HEK293T (cell line): ENCODE measurements at places on chromosomes 5 and 9.
A peak's percentile ranks its signal among the peaks of the same experiment; 100 is the strongest.

DNA sequence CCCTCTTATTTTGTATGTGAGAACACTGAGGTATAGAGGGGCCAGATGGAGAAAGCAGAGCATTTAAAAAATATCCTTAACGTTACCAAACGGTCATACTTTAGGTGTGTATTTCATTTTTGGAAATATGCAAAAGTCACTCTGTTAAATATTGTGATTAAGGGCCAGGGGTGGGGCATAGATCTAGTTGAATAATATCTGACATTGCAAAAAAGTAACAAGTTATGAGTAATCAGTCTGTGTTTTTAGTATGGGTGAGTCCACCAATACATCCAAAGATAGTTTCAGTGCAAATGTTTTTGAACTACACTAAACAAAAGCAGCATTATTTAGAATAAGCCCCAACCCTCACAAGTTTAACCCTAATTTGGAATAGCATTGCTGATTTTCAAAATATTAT is 45.3 kb upstream of the CCDC112 start:
- DNase-seq: no peak

- DNase-seq: no peak
Measured at GRCh38 chr9:15262581-15262980, 44.4 kb downstream of the TTC39B start.

- DNase-seq: no peak
Measured at GRCh38 chr5:162786234-162786633, 651.2 kb upstream of the CCNG1 start.

DNA sequence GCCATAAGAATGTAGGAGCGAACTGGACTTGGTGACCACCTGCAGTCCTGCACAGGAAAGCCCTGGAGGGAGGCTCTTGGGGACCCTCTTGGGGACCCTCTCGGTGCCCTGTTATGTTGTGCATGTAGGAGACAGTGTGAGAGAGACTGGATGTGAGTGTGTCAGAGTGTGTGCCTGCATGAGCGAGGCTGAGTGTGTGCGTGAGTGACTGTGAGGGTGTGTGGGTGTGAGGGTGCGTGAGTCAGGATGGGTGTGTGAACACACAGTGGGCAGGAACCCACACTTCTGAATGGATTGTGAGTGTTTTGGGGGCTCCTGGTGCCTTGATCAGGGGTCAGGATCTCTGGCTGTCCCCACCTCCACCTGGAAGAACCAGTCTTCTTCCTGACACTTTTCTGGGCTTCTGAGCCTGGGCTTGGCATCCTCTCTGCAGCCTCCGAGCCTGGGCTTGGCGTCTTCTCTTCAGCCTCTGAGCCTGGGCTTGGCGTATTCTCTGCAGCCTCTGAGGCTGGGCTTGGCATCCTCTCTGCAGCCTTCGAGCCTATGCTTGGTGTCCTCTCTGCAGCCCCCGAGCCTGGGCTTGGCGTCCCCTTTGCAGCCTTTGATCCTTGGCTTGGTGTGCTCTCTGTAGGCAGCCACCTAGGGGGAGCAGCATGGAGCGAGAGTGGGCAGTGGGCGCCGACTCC is 25.6 kb upstream of the ANKRD33B start:
- DNase-seq: no peak

DNA sequence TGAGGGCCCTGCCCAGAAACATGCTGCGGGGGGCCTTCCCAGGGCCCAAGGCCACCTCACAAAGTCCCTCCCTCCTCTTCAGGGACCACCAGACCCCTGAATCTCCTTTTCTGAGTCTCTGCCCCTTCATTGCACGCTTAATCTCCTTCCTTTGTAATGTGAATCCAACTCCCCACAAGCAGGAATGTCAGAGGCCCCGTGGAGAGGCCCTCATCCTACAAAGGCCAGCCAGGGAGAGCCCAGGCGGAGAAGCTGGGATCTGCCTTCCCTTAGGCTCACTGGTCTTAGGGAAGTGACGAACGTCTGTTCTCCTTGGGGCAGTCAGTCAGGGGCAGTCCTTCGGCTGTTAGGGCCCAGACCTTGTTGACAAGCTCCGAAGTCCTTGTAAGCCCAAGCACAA is 2.3 kb downstream of the SMIM33 start:
- DNase-seq: no peak

DNA sequence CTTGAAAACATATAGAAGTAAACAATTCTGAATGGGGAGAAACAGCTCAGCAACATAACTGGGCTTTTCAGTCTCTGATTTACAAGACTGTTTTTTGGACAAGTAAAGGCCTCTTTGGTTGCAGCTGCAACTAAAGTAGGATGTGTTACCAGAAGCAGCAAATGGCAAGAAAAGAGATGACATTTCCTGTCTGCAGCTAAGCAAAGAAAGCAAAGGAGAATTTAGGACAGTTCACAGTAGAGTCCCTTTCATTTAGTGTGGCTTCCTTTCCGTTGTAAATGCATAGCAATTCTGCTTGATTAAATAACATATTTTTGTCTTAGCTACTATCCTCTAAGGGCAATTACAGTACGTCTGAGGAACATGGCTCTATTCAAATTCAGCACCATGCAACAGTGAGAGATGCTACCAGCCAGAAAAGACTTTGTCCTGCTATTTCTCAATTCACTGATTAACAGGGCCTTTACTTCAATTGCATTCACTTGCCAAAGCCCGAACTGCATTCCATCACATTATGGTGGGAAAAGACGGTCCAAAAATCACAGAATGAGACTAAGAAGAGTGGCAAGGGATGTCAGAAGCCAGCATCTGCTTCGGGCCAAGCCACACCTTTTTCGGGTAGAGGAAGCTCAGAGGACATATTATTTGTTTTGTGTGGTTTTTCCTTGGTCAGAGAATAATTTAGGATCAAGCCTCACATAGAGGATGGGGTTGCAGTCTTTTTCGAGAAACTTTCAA is 107.7 kb downstream of the SEMA6A start:
- no peak for DNase-seq

DNA sequence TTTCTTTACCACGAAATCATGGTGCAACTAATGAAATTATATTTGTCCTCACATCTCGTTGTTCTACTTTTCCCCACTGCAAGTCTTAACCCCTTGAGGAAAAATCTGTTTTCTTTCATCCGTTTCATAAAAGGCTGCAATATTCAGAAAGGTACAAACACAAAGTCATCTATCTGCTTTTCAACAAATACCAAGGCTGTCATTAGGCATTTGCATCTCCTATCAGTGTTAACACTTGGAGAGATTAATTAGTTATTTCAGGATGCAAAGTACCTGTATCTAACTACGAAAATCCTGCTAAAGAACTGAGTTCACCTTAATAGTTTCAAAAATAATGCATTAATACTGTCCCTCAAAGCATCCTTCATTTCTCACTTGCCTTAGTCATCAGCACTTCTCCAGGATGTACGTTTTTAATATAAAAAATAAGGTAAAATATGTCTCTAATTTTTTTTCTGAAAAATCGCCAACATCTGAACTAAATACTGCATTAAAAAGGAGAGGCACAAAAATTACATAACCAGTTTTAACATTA is 1.8 kb downstream of the ARRDC3 start:
- DNase-seq: no peak

DNA sequence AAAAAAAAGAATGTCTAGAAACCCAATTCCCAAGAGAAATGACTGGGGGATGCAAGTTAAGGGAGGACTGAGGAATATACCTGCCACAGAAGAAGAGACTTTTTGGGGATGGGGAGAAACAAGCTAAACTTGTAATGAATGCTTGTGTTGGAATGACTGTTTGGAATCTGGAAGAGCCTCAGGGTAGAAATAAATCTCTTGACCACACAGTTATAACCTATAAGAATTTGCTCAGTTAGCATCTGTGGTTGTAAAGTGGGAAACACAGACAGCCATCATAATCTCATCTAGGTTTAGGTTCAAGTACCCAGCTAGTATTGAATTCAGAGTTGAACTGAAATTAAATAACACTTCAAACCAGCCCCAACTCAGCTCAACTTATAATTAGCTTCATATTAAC is 678.3 kb upstream of the CHD1 start:
- no peak for DNase-seq

DNA sequence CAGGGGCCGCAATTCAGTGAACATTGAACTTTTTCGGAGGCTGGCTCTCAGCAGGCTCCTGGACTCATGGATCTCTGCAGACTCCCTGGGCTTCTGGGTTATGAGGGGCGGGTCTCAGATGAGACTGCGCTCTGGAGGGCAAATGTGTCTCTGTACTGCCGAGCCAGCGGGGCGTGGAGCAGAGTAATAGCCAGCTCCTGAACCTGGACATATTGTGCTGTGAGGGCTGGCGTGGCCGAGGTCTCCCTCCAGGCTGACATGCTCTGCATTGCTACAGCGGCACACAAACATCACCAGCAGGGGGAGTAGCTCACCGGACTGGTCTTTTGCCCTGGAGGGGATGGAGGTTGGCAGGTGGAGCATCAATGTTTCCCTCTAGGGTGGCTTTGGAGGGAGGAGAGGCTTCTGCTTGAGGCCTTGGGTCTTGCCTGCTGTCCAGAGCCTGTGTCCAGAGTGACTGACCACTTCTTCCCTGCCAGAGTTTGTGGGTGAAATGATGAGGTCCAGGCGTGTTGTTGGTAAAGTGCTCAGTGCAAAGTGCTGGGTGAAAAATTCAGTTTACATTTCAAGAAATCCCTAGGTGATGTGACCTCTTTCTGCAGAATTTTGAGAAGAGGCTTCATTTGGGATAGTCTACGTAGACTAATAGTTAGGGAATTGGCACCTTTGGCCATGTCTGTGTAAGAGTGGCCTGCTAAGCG is 10.9 kb upstream of the GADD45G start:
- DNase-seq: peak; percentile 79

GRCh38 chr5:174553556-174553955 is 170.8 kb upstream of the MSX2 start:
- DNase-seq: no peak

DNA sequence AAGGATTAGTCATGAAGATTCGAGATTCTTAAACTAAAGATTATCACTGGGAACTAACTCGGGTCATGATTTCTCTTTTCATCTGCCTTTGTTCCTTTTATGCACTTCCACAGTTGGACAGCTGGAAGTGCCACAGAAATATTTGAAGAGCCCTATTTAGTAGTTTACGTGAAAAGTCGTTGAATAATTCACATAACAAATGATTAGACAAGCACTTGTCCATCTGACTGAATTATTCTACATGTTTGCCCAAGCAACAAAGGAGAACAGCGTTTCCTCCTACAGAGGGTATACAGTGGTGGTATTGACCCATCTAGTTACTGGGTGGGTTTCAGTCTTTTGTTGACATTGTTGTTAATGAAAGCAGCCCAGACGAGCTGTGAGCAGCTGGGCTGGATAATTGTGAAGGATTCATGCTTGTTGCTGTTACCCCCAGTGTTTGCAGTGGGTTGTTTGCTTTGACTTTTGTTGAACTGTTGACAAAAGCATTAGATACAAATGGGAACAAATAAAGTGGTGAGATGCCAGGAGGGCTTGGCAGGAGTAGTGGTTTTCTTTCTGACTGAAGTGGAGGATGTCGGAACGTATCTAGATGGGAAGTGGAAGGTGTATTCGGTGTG is 96.2 kb downstream of the TLE4 start:
- no peak for DNase-seq

DNA sequence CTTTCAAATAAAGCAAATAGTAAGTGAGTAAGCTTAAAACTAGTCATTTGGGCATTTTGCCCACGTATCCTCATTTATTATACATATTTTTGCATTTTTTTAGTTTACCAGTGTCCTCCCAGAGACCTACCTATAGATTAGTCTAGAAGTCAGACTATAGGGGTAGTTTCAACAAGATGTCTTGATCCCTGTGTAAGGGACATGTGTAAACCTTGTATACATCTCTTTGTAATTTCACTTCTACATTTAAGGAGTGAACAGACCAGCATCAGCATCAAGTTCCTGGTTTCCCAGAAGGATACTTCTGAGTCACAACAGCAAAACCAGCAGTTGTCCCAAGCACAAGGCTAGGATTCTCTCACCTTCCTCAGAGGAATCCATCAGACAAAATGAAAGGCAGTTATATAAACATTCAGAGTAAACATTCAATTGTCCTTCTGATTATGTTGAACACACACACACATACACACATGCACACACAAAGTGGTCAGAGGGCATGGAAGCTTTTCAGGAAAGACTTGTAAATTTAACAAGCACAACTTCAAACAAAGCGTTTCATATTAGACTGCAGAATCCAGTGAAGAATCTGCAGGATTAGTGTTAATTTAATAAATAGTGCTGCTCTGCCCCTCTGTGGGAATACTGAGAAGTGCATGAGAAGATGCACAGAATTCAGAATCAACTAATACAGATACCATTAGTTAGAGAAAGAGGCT is 55.4 kb downstream of the HINT1 start:
- peak; percentile 32 for DNase-seq

DNA sequence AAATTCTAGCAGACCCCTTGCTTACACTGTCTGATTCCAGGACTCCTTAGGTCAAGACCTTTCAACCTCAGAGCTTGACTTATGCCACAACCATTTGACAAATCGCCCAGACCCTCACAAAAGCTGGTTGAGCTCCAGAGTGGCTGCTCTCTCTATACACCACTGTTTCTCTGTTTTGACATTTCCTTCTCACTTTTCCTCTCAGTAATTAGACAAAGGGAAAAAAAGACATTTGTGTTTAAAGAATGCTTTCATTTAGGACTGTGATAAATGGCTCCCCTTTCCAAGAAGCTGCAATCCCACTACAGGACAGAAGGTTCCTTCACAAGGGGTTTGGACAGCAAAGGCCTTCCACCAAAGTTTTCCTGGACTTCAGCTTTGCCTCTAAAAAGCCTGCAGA is 601.3 kb downstream of the NR2F1-AS1 start:
- no peak for DNase-seq

- DNase-seq: no peak
Measured at GRCh38 chr5:137179203-137179602, 319.9 kb downstream of the SPOCK1 start.

DNA sequence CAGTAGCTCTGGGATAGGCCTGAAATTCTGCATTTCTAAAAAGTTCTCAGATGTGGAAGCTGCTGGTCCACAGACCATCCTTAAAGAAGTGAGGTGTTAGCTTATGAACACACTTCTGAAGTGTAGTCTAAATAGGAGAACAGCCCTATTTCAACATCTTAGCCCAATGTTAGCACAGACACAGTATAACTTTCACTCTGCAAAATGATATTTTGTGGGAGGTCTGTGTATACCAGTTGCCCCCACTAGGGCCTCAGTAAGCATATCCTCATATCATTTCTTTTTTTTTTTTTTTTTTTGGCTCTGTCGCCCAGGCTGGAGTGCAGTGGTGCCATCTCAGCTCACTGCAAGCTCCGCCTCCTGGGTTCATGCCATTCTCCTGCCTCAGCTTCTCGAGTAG is 7.5 kb upstream of the HABP4 start:
- DNase-seq: no peak

DNA sequence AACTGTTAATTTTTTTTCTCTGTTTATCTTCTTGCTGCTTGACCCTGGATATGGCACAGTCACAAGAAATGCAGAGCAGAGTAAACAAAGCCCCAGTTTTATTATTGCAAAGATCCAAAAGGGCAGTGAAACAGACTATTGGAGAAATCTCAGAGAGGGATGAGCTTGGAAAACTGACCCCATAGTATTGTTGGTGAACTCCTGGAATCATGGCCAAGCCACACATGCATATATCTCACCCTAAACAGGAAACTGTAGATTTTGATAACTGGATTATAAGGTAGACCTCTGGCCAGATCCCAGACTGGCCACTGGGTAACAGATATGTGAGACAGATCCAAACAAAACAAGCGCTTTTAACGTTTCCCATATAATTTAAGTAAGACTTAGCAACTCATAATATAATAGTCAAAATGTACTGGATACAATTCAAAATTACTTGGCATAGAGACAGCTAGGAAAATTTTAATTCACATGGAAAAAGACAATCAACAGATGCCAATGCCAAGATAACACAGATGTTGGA is 263.5 kb upstream of the SEMA6A start:
- no peak for DNase-seq
